ENCODE measurements at places on chromosomes 3 and 15.

- DNase-seq: no peak
Measured at GRCh38 chr3:195213639-195214315, 57.2 kb downstream of the XXYLT1 start.

DNA sequence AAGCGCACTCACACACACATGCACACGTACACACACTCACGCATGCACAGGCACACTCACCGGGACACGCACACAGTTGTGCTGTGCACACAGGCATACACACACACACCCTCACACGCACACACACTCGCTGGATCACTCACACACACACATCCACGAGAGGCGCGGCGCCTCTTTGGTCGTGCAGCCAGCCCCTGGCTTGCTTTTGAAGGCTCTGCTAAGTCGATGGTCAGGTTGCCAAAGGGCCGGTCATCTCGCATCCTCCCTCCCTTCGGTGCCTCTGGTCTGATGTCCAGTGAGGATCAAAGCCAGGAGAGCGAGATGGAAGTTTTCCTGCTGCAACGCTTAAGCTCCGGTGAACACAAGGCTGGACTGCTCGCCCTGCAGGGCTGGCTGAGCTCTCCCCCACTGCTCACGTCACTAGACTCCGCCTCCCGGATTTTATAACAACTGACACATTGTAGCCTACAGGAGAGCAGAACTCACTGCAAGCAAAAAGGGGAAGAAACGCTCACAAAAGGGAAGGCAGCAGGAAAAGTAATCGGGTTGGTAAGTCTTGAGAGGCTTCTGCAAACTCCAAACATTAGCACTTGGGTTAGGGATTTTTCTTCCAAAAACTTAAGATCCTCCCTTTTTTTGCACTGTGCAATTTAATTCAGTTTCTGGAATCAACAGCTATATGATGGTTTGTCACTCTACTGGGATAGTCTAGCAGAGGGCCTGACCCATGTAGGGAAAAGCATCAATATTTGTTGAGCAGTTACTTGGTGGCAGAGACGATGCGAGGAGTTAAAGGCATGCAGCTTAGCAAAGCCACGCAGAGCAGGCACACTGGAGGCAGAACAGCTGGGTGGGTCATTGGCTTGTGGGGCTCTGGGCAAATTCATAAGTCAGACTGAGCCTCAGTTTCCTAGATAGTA is at the start of gene SRGAP3:
Gene SRGAP3, minus strand, starts transcription at position 374 of the 920 bp plus-strand sequence. CDS start 695 bp downstream, outside the sequence.
- DNase-seq: peak; percentile 90

DNA sequence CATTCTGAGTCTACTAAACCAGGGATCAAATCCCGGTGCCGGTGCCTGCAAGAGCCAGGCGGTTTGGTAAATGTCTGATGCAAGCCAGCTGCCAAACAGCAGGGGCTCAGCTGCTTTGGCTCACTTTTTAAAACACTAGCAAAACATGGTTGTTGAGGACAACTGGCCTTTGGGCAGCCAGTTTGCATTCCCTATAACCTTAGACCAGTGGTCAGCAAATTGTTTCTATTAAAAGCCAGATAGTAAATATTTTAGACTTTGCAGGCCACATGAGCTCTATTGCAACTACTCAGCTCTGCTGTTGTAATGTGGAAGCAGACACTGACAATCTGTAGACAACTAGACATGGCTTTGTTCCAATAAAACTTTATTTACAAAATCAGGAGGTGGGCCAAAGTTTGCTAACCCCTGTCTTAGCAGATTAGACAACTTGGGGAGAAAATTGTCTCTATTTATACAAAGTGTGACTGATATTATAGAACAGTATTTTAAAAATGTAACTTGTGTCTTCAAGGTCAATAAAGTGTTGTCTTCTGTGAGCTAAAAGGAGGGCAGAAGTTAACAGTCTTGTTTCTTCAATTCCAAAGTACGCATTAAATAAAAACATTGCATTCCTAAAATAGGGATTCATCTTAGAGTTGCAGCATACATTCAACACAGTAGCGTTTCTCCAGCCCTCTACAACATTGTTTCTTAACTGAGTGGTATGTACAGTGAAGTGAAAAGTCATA is 67.6 kb downstream of the SSUH2 start:
- DNase-seq: no peak

DNA sequence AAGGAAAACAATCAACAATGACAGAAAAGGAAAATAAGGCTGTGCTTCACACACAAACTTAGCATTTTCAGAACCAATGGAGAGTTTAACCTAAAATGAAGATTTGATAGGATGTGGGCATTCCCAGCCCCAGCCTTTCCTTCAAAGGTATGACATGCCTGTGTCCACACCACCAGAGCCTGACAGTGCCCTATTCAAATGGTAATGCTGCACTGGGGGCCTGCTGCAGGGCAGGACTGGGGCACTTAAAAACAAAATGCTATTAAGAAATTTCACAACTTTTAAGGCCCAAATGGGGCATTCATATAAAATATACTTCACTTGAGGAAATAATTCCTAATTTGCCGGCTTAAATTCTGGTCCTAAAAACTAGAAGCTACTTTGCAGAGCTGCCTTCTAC is 30.9 kb upstream of the TKT start:
- no peak for DNase-seq

DNA sequence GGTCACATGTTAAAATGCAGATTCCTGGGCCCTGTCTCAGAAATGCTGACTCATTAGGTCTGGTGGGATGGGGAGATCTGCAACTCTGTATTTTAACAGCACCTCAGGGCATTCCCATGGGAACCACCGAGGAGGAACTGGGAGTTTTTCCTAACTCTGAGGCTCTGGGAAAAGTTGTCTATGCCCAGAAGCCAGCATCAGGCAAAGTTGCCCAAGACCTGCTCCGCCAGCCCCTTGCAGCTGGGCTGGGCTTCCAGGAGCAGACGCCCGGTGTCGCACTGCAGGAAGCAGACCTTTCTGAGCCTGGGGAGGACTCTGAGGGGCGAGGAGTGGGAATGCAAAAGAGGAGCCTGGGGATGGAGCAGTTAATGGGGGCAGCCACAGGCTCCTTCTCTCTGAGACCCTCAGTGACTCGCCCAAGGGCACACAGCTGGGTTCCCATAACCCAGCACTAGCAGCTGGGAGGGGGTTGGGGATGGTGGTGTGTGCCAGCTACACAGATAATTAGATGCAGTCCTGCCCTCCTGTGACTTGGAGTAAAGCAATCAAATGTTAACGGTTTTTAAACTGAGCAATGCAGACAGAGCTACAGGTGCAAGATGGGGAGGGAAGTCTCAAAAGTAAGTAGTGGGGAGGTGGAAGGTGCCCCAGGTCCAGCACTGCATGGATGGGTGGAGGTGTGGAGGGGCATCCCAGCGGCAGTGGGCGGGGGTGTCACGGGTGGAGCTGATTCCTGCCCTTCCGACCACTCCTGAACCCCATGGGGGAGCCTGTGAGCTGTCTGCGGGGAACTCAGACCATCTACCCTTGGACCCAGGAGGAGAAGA is 100.4 kb downstream of the LSM3 start:
- no peak for DNase-seq

DNA sequence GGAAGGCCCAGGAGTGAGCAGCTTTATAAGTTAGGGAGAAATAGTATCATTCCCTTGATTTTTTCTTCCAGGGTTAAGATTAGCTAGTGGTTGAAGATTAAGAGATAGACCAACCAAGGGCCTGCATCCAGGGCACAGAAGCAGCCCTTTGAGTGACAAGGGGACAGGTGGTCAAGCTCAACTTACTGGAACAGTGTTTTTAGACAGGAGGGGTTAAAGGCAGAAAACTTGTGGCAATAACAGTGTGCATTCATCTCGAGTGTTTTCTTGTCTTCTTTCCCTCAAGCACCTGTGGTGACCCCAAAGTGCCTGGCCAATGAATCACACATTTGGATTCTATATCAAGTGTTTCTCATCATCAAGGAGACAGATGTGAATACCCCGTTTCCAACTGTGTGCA is 267.5 kb downstream of the PDCD6IP start:
- no peak for DNase-seq

- DNase-seq: no peak
Measured at GRCh38 chr3:169509780-169510692, 153.5 kb downstream of the MECOM start.

DNA sequence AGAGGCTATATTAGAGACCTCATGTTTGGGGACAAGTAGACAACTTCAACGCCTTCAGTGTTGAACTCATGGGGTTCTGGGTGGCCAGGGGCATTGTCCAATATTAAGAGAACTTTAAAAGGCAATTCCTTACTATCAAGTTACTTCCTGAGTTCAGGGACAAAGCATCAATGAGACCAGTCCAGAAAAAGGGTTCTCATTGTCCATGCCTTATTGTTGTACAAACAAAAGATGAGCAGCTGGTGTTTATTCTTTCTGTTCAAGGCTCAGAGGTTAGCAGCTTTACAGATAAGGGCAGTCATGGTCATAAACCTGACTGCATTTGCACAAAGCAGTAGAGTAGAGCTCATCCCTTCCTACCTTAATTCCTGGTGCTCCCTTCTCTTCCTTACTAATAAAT is 18.5 kb upstream of the PDHB start:
- DNase-seq: no peak

DNA sequence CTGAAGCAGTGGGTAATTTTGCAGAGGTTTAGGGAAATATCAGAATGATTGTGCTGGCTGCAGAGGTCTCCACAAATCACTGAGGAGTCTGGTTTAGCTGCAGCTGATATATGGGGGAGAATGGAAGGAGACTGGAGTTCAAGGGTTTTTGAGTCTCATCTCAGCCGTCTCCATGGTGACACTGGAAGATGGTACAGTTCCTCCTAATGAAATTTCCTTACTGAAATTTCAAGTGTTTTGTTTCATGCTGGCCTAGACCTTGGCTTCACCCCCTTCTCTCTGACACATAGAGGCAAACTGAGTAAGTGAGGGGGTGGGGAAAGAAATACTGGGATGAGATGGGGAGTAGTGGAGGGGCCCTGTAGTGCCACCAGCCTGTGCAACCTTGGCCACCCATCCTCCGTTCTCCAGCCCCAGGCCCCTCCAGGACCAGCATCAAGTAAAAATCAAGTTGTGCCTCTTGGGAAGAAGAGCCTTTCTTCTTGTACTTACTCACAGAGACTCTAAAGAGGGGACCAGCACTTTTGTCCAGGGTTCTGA is 17.8 kb upstream of the MORF4L1 start:
- no peak for DNase-seq

- no peak for DNase-seq
Measured at GRCh38 chr3:136120373-136121348, 75.5 kb downstream of the MSL2 start.

DNA sequence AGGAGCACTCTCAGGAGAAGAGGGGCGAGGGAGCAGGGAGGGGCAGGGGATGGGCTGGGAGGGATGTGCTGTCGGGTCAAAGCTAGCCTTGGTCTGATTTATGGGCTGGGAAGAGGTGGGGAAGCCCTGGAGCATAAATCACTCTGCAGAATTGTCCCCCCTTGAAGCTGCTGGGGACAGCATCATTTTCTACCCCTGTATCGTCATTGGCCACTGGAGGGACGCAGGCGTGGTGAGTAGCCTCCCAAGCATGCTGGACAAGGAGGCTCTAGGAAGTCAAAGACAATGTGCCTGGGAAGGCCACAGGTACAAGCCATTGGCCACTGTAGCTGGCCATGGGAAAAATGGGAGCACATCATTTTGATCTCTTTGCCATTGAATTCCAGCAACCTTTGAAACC is 175.5 kb upstream of the CTDSPL start:
- DNase-seq: no peak

GRCh38 chr3:110938629-110939028 is 133.0 kb upstream of the NECTIN3 start:
- DNase-seq: no peak

- DNase-seq: no peak
Measured at GRCh38 chr15:27831384-27832236, 267.5 kb downstream of the OCA2 start.

- no peak for DNase-seq
Measured at GRCh38 chr3:131616719-131617118, 113.9 kb upstream of the MRPL3 start.

DNA sequence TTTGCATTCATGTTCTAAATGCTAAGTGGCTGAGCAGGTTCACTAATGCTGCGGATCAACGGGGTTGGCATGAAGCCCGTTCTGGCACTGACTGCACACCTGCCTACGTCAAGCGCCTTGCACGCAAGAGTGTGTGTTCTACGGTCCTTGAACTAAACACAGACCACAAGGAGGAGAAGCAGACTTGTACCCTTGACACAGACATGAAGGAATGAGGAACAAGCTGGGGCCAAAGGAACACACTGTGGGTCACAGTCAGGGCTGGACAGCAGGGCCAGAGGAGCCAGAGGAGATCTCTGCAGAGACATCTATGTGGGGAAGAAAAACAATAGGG is 48.0 kb upstream of the LDHAL6B start:
- DNase-seq: no peak

- peak; percentile 80 for DNase-seq
Measured at GRCh38 chr3:196969660-196970546, 1.3 kb upstream of the PIGZ start.

GRCh38 chr15:73334086-73334485 is 34.7 kb downstream of the HCN4 start:
- no peak for DNase-seq

DNA sequence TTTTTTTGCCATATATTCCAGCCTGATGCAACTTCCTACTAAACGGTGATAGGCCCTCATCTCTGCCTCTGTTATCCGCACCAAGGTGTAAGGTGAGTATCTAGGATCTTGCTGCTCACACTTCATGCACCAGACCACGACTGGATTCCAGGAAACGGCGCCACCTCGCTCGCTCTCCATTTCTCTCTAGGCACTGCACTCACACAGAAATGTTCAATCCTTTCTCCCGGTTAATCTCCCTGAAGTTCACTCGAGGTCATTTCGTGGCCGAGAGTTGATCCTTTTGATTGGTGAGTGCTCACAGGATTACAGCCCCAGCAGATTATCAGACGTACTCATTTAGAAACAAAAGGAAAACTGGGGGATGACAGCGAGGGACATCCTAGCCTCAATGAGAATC is 28.1 kb downstream of the MCF2L2 start:
- DNase-seq: no peak

DNA sequence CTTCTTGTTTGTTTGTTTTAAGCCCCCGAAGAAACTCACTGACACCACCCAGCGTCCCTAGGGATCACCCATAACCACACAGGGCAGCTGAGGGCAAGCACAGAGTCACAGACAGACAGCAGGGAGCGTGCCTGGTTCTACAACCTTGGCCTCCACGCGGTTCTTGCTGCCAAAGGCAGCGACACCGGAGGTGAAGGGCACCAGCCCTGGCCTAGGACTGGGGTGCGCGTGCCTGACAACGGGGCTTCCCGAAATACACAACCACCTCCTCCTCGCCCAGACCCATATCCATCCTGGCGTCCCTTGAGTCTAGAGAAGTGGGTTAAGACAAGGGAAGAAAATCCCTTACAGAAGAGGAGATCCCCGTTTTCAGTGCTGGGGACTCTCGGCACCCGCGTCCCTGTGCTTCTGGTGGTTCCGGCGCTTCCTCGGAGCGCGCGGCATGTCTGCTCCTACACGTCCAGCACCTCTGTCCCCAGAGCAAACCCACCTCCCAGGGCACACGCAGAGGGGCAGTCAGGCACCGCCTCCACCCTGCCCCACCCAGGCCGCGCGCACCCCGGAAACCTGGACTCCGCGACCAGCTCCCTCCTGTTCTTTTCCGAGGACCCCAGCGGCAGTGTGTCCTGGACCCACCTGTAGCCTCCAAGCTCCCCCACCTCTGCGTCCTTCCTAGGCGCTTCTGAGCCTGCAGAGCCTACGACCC is 911 bp downstream of the RFTN1 start:
- DNase-seq: peak; percentile 67
